ENCODE measurements at places on chromosomes 11 and 22.

DNA sequence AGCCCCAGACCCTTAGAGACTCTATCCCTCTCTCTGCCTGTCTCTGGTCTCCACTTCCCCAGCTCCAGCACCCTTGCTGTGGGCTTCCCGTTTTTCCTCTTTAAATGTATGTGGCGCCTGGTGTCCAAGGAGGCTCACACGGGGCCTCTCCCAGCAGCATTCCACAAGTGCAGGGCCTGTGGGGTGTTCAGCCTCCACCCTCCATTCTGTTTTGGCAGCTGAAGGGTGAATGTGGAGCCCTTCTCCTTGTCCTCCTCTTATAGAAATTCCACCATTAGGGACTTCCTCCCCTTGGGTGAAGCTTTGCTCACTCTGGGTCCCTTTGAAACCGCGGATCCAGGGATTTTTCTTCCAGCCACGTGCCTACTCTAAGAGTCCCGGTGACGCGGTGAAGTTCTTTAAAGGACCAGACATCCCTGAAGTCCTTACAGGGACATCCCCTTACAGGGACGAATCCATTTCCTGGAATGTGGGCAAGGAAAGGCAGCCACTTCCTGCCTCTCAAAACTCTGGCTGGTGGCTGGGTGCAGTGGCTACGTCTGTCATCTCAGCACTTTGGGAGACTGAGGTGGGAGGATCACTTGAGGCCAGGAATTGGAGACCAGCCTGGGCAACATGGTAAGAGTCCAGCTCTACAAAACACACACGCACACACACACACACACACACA lies 1.6 kb upstream of the TSPAN18 start:
- H3K36me3 ChIP-seq: no peaks in the 10 kb centered on the region
- H3K27me3 ChIP-seq: no peaks in the 10 kb centered on the region
- no peak for DNase-seq
- H3K27ac ChIP-seq: no peak overlapping the region

DNA sequence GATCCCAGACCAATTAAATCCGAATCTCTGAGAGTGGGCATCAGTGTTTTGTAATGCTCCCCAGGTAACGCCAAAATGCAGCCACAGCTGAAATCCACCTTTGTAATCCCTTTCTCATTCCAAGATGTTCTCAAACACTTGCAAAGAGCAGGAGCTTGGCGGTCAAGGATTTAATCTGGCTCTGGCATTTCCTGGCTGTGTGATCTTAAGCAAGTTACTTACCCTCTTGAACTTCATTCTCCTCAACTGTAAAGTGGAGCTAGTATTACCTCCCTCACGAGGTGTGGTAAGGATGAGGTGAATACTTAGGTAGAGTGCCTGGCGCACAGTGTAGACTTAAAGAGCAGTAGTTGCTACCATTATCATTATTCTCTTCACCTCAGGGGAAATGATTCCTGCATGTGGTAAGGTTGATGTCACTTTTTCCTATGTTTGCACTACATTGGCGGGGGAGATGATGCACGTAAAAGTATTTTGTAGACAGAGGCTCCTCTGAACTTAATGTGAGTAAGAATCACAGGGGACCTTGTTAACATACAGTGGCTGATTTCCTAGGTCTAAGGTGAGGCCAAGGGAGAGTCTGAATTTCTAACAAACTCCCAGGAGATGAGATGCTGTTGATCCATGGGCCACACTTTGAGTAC lies 210.4 kb upstream of the PITPNB start:
- no peaks in the 10 kb centered on the region for H3K36me3 ChIP-seq
- no peak for DNase-seq
- no peaks in the 10 kb centered on the region for H3K27me3 ChIP-seq
- no peaks in the 10 kb centered on the region for H3K4me1 ChIP-seq

DNA sequence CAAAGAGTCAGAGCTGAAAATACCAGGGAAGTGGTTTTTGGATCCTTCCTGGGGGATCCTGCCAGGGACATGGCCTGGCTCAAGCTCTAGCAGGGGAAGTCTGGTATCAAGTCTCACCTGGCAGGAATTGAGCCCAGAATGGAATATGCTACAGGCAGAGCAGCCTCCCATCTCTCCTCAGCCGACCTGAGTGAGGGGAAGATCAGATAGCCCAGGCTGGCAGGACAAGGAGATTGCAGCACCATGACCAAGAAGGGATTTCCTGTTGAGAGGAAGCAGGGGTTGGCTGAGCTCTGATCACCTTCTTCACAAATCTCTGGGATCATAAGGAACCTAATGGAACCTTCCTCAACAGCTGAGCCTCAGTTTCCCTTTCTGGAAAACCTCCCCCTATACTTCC lies 13.0 kb downstream of the OAF start:
- H3K27me3 ChIP-seq: no peaks in the 10 kb centered on the region
- H3K36me3 ChIP-seq: peaks cover 22% of the 10 kb centered on the region
- H3K4me3 ChIP-seq: no peak overlapping the region
- no peak for DNase-seq
- H3K4me1 ChIP-seq: peaks cover 31% of the 10 kb centered on the region

GRCh38 chr11:8204596-8204995 lies 35.8 kb upstream of the RIC3 start:
- no peaks in the 10 kb centered on the region for H3K36me3 ChIP-seq
- no peak for DNase-seq
- peaks cover 16% of the 10 kb centered on the region for H3K4me1 ChIP-seq
- H3K4me3 ChIP-seq: no peak overlapping the region

Measured in stomach (tissue), 19 donors.